ENCODE measurements at places on chromosomes 12 and 14.

DNA sequence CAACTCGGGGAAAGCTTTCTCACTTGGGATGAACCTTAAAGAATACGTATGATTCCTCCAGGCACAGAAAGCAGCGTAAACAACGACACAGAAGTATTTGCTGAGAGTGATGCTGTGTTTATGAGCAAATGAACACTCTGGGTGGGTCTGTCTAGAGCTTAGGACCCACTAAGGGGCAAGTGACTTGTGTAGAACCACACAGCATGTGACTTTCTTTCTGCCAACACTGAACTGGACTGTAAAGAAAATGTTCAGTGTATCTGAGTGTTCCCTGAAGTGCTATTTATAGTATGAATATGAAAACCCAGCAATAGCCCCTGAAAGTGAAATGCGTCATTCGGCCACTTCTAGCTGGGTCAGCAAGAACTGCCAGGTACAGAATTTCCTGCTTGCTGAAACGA lies 78.5 kb downstream of the ST8SIA1 start:
- H3K36me3 ChIP-seq: no peaks in the 10 kb centered on the region
- no peak overlapping the region for H3K4me3 ChIP-seq
- peaks cover 19% of the 10 kb centered on the region for H3K27me3 ChIP-seq
- no peak overlapping the region for H3K27ac ChIP-seq

DNA sequence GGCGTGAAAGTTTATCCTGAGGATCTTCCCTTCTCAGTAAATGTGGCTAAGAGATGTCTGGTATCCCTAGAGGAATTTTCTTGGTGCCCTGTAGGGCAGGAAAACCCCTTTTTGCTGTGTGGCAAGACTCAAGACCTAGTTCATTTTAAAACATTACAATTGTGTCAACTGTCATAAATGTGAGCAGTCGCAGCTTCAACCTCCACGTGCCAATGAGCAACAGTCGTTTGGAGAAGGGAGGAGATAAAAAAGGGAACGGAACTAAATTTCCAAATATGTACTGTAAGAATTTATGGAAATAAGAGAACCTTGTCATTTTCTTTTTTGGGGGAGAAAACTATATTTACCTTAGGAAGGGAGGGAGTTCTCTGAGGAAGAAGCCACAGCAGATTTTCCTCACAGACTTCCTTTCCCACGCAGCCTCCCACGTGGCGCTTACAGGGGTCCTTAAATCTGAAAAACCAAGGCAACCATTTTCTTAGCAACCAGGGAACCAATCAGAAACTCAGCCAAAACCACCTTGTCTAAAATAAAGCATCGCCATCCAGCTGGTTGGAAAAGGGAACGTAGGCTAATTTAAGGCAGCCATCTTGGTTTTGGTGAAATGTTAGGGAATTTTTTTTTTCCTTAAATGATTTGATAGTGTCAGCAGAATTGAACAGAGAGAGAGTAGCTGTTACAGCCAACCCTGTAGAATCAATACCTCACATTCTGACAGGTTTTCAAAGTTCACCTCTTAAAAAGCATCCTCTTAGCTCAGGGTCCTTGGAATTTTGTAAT lies 99.1 kb downstream of the FIGNL2 start:
- no peaks in the 10 kb centered on the region for H3K27me3 ChIP-seq
- H3K36me3 ChIP-seq: no peaks in the 10 kb centered on the region
- peaks cover 4% of the 10 kb centered on the region for H3K4me1 ChIP-seq
- no peak overlapping the region for H3K4me3 ChIP-seq
- no peak for DNase-seq
- H3K27ac ChIP-seq: no peak overlapping the region

- DNase-seq: no peak
- H3K4me1 ChIP-seq: peaks cover 18% of the 10 kb centered on the region
- H3K4me3 ChIP-seq: peak overlapping the region; percentile 97
- H3K27me3 ChIP-seq: peaks cover 69% of the 10 kb centered on the region
- H3K27ac ChIP-seq: no peak overlapping the region
- H3K36me3 ChIP-seq: no peaks in the 10 kb centered on the region
These were observed 226.2 kb upstream of the CRY1 start for GRCh38 chr12:107319533-107320032.

DNA sequence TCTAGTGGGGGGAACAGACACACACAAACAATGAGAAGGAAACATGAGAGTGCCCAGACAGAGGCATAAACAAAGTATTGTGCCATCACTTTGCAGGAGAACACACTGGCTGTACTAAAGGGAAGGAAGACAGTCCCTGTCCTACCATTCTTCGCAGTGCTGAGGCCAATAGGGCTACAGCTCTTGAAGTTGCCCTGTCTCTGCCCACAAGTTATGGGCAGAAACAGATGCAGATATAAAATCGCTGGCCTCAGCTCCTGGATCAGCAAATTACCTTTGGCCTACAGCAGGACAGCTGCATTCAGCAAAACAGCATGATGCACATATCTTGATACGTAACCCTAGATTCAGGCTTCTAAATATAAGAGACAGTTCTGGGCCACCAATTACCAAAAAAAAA lies 23.0 kb upstream of the PRKAB1 start:
- H3K27me3 ChIP-seq: peaks cover 26% of the 10 kb centered on the region
- H3K4me3 ChIP-seq: no peak overlapping the region
- no peak for DNase-seq
- H3K36me3 ChIP-seq: no peaks in the 10 kb centered on the region
- no peak overlapping the region for H3K27ac ChIP-seq

DNA sequence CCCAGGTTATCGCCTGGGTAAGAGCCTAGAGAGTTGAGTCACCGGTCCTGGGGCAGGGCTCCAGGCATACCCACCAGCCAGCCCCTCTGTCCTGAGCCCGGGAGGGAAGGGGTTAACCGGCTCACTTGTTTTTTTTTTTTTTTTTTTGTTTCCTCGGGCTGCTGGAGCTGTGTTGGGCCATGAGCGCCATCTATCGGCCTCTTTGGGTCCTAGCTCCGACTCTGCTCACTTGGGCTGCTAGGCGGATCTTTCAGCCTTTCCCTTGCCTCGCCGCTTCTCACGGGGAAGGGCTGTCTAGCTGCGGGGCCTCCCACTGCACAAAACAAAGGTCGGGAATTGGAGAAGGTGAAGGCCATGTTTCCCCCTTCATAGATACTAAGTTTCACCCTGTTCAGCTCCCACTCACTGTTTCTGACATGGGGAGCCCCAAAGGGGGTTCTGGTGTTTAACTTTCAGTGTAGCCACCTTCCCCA lies 2.8 kb upstream of the SMUG1 start:
- H3K27me3 ChIP-seq: peaks cover 17% of the 10 kb centered on the region
- peaks cover 53% of the 10 kb centered on the region for H3K4me1 ChIP-seq
- peak overlapping the region; percentile 48 for H3K27ac ChIP-seq
- no peaks in the 10 kb centered on the region for H3K36me3 ChIP-seq
- H3K4me3 ChIP-seq: peak overlapping the region; percentile 64

DNA sequence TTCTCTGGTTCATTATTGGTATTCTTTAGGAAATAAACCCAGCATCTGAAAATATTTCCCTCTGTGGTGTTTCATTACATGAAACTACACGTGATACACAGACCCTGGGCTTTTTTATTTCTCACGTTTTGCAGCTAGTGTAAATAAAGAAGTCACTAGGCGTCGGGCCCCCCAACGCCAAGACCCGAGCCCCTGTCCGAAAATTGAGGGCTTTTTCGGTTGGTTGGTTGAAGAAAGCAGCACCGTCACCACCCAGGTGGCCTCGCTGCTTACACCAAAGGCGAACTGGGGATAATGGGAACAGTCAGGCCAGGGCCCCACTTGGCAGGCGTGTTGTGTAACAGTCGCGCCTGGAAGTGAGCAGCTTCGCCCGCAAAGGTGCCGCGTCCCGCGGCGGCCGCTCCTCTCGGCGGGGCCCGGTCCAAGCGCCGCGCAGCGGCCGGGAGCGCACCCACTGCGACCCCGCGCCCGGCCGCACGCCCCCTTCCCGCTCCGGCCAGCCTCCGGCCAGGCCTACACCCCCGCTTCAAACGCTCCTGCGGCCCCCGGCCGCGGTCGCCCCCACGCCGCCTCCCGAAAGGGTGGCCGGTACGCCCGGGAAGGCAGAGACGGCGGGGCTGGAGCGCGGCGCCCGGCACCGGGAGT lies 1.2 kb downstream of the DUSP16 start:
- H3K27ac ChIP-seq: peak overlapping the region; percentile 93
- peaks cover 3% of the 10 kb centered on the region for H3K27me3 ChIP-seq
- H3K4me3 ChIP-seq: peak overlapping the region; percentile 91
- DNase-seq: peak; percentile 72

GRCh38 chr12:95218150-95219133 lies 835 bp downstream of the VEZT start:
- peak overlapping the region; percentile 97 for H3K27ac ChIP-seq
- peaks cover 8% of the 10 kb centered on the region for H3K36me3 ChIP-seq
- peak overlapping the region; percentile 98 for H3K4me3 ChIP-seq

GRCh38 chr12:121678716-121679300 lies 9.4 kb upstream of the MORN3 start:
- DNase-seq: no peak
- peak overlapping the region; percentile 42 for H3K27ac ChIP-seq
- no peaks in the 10 kb centered on the region for H3K36me3 ChIP-seq

DNA sequence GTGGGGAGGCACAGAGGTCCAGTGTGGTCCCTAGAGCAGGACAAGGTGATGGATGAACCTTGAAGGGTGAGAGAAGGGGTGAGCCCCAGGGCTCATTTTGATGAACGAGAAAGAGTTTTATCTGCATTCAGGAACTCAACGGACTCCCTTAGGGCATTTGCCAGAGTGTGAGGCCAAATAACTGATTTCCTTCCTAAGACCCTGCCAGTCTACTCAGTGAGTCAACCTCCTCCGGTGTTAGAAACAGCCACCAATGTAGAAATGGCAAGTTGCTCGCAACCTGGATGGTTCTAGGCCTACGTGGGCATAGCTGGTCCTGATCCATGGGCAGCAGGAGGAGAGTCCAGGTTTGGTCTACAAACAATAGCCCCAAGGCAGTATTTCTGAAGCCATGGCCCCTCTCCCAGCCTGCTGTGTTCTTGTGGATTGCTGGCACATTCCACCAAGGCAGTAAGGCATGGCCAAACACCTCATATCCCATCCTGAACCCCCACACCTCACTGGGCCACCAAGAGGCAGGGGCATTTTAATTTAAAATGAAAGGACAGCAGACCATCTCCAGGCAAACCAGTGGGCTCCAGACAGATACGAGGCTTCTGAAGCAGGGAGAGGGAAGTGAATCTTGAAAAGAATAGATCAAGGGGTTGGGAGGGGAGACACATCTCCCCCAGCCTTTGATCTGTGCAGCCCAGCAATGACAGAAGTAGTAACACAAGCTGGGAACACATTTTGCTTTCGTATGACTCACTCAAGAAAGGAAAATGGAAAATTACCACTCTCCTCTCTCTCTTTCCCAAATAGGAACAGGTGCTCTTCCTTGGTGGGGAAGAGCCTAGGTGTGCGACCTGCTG lies 25.4 kb upstream of the TESC start:
- H3K27ac ChIP-seq: peak overlapping the region; percentile 30
- peaks cover 5% of the 10 kb centered on the region for H3K4me1 ChIP-seq
- peaks cover 9% of the 10 kb centered on the region for H3K36me3 ChIP-seq
- no peak overlapping the region for H3K4me3 ChIP-seq
- peaks cover 8% of the 10 kb centered on the region for H3K27me3 ChIP-seq

GRCh38 chr12:125458552-125459268 lies 393.5 kb downstream of the AACS start:
- DNase-seq: no peak
- H3K27ac ChIP-seq: no peak overlapping the region
- no peaks in the 10 kb centered on the region for H3K4me1 ChIP-seq
- no peaks in the 10 kb centered on the region for H3K36me3 ChIP-seq

DNA sequence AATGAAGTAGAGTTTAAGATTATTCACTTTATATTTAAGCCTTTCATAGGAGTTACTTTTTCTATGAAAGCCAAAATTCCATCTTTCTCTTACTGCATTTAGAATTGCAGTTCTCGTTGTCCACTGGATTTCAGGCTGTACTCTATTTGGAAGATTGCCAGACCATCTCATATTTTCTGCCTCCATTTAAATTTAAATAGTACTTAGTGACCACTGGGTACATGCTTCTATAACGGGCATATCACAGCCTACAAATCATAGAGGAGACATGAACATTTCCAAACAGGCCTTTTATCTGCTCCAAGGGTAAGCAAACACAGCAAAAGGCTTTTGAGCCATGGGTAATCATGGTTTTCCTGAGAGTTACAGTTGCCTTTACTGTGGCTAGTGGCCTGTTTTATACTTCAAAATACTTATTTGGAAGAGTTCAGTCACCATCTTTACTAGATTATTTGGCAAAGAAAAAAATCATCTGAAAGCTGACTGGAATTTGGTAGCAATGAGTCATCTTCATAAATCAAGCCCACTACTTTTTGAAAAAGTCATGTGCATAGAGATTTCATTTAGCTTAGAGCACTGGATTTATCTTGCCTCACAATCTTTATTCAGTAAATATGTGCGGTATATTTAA lies 15.7 kb downstream of the ANO6 start:
- H3K36me3 ChIP-seq: peaks cover 16% of the 10 kb centered on the region
- no peak for DNase-seq
- H3K27me3 ChIP-seq: no peaks in the 10 kb centered on the region
- H3K27ac ChIP-seq: peak overlapping the region; percentile 24

- H3K27me3 ChIP-seq: no peaks in the 10 kb centered on the region
- no peak overlapping the region for H3K27ac ChIP-seq
- peaks cover 11% of the 10 kb centered on the region for H3K4me1 ChIP-seq
- DNase-seq: no peak
- no peaks in the 10 kb centered on the region for H3K36me3 ChIP-seq
These were observed 9.5 kb upstream of the NUMB start for GRCh38 chr14:73467800-73468199.

DNA sequence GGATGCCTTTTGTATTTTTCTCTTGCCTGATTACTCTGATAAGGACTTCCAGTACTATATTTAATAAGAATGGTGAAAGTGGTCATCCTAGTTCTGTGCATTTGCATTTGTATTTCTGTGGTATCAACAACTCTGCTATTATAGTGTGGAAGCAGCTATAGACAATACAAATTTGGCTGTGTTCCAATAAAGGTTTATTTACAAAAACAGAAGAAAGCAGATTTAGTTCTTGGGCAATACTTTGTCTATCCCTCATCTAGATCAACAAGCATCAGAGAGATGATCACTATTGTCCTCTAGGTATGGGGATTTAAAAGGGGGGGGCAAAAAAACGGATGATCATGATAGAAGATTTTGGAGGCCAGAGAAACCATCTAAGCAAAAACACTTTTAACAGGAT lies 19.1 kb upstream of the BTG1 start:
- H3K4me1 ChIP-seq: peaks cover 11% of the 10 kb centered on the region
- H3K36me3 ChIP-seq: no peaks in the 10 kb centered on the region
- DNase-seq: no peak
- H3K27me3 ChIP-seq: no peaks in the 10 kb centered on the region

- H3K36me3 ChIP-seq: no peaks in the 10 kb centered on the region
- no peaks in the 10 kb centered on the region for H3K27me3 ChIP-seq
- H3K27ac ChIP-seq: no peak overlapping the region
- no peak overlapping the region for H3K4me3 ChIP-seq
- peak; percentile 62 for DNase-seq
These were observed 365.5 kb downstream of the TMEM121 start for GRCh38 chr14:105891631-105892452.

DNA sequence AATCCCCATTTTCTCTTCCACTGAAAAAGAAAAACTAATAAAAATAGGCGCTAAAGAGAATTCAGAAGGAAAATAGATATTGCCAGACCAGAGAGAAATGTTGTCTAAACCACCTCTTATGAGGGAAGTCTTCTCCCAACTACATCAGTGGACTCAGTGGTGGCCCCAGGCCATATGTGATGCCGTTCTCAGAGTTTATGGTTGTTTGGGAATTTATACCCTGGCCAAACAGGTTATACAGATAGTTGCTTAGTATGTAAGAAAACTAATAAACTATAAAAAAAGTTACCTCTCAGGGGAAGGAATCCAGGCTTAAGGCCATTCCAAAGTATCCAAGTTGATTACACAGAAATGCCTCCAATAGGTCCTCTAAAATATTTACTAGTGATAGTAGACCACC lies 103.4 kb upstream of the RBM19 start:
- peak overlapping the region; percentile 54 for H3K4me3 ChIP-seq
- peaks cover 80% of the 10 kb centered on the region for H3K27me3 ChIP-seq
- H3K27ac ChIP-seq: peak overlapping the region; percentile 93
- no peaks in the 10 kb centered on the region for H3K36me3 ChIP-seq
- no peaks in the 10 kb centered on the region for H3K4me1 ChIP-seq

Measured in type B pancreatic cell (in vitro differentiated cells).